Renal cortex interstitium (tissue), 15 donors: ENCODE measurements at places on chromosomes 3 and 15. TPM values are rescaled to one million over a fixed set of nuclear protein-coding genes. Genes with fewer than 3 reads are reported as not detected.

Gene OR5K2
- polyA plus RNA-seq = 0.79 TPM

- no peak for DNase-seq
Measured at GRCh38 chr3:182755308-182755707, 38.0 kb upstream of the ATP11B start.

DNA sequence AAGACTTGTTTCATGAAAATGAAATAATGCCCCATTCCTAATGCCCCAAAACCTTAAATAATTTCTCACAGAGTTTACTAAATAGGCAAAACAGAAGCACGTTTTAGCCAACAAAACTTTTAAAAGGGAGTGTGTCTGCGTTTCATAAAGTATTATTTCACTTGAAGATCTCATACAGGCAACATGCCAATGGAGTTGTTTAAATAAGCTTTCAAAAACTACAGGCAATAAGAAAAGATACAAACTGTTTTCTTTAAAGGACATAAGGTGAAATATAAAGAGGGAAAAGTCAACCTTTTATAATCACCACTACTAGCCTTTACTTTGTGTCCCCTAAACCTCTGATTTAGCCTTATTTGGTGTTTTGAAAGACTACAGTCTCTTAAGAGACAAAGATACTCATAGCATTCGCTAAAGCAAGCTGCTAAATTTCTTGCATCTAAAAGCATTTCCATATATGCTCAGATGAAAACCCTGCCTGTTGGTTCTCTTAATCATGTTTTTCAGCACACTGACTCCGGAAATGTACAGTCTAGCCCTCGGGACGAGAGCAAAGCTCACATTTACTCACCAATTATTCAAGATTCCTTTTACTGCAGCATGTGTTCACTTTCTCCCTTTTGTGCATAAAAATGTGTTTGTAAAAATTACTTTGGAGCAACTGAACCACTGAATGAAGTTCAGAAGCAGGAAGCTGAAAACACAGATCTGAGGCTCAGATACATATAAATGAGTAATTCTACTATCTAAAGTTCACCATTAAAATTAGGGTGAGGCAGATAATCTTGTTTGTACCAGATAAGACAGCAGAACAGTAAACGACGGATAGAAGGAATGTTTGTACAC lies 119.0 kb downstream of the GOLIM4 start:
- no peak for DNase-seq

DNA sequence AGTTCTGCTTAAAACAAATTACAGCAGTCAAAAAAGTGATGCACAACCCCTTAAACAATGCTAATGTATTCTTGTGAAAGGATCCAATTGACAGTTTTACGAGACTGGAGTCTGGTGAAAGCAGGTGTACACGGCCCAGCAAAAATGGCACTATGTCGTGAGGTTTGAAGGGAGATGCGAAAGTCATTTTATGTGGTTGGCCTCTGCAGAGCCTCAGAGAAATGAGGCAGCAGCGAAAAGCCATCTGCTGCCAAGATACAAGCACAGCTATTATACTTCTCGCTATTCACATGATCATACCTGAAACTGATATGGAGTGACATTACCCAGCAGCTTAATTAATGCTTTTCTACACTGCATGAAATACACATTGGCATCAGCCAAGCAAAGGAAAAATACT lies 36.4 kb downstream of the MECOM start:
- DNase-seq = no peak

DNA sequence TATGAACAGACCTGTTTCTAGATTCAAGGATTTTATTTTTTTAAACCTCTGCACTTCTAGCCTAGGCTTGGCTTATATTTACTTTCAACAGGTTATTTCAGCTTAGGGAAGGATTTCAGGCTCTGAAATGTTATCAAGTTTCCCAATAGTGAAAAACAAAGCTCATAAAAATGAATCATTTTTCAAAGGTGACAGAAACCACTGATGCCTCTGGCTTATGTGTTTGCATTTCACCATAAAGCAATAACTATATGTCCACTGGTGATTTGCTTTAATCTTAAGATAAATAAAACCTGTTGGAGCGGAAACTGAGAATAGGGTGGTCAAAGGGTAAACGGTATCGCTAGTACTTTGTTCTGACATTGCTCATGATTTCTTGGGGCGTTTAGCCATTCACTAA lies 141.2 kb upstream of the LRIG1 start:
- DNase-seq = no peak

GRCh38 chr3:105387122-105387751 lies 20.5 kb downstream of the ALCAM start:
- no peak for DNase-seq

DNA sequence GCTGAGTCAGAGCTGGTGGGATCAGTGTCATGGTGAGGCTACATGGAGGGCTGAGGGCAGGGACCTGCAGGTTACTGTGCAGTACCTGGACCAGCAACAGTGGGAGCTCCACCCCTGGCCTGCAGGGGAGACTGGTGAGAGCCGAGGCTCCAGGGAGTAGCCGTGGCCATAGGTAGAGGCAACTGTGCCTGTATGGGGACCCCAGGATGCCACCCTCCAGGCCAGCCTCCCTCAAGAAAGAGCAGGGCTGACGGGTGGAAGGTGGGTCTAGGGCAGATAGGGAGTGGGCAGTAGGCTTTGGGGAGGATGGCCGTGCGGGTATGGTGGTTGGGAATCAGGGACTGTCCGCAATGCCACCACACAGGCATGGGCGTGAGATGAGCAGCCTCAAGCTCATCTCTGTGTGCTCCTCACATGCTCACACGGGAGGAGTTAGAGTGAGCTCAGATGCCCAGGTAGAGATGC lies 35.5 kb downstream of the FBLN2 start:
- no peak for DNase-seq

Gene TRIM42
- polyA plus RNA-seq = not detected

Gene MYO5C
- polyA plus RNA-seq = 22.1 TPM

DNA sequence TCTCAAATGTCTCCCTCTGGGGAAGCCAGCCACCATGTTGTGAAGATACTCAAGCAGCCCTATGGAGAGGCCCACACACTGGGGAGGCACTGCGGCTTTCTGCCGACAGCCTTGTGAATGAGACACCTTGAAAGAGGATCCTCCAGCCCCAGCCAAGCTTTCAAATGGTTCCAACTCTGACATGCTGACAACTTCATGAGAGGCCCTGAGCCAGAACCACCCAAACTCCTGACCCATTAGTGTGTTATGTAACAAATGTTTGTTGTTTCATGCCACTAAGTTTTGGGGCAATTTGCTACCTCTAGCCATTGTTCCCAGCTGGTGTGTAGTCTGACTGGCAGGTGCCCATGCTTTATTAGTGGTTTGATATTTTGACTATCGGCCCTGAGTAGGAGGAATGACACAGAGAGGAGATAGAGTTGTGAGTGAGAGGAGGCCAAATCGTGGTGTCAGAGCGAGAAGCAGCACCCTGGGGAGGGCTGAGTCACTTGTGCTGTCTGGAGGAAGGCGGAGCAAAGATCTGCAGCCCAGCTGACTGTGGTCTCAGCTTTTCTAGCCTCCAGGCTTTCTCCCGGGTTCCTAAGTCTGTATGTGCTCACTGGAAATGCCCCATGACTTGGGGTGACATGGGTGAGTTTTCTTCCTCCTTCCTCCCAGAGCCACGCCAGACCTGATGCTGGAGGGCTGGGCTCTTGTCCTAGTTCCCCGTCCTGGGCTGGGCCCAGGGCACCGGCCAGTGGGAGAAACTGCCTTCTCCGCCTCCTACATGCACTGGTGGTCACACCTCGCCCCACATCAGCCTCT lies 56.7 kb upstream of the BLM start:
- DNase-seq = no peak

DNA sequence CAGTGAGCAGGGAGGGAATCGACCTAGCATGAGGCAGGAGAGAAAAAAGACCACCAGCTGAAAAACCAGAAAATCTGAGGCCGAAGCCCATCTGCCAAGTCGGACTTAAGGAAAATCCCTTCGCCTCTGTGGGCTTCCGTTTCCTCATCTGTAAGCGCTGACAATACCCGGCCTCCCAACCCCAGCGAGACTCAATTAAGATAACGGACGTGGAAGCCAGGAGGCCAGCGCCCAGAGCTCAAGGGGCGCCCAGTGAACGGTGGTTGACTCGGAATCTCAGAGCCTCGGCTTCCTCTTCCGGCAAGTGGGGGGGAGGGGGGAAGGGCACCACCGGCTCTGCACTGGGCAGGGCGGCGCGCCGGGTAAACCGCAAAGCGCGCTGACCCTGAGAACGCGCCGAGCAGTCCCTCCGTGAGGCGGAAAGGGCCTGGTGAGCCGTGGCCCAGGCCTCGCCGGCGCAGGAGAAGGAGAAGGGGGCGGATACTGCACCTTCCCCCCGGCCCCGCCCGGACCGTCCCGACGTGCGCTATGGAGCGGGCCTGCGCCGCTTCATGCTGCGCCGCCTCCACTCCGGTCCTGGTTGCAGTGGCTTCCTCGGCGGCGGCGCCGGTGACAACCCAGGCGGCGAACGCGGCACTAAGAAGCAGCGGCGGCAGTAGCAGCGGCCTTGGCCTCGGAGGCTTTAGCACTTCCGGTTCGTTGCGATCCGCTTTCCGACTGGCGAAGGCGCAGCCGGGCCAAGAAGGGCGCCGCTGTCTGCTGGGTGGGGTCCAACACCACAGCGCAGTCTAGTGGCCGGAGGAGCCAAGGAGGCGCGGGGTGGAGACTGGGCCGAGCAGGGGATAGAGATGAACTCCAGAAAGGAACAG lies at the start of gene DPP8:
Gene DPP8, minus strand, starts transcription at position 693 of the 869 bp plus-strand sequence. CDS start 5,136 bp downstream, outside the sequence.
- peak; percentile 92 for DNase-seq

GRCh38 chr15:79617071-79617470 lies 184.9 kb downstream of the MINAR1 start:
- no peak for DNase-seq

DNA sequence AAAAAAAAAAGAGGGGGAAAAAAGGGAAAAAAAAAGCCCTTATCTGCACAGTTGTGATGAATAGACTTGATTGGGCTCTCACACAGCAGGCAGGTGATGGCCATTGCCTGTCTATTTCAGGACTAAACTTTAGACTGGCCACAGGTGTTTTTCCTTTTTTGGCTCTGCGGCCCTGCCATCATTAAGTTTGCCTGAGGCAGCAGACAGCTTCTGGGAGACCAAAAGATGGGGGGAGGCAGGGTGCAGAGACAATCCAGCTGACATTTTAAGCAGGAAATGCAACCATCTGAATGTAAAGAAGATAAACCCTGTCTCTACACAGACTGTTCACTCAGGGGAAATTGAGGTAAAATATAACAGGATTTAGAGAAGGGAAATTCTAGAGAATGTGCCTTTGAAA lies 295.0 kb upstream of the KCNH8 start:
- no peak for DNase-seq

- DNase-seq = no peak
Measured at GRCh38 chr3:39127269-39127907, 19.9 kb downstream of the TTC21A start.

DNA sequence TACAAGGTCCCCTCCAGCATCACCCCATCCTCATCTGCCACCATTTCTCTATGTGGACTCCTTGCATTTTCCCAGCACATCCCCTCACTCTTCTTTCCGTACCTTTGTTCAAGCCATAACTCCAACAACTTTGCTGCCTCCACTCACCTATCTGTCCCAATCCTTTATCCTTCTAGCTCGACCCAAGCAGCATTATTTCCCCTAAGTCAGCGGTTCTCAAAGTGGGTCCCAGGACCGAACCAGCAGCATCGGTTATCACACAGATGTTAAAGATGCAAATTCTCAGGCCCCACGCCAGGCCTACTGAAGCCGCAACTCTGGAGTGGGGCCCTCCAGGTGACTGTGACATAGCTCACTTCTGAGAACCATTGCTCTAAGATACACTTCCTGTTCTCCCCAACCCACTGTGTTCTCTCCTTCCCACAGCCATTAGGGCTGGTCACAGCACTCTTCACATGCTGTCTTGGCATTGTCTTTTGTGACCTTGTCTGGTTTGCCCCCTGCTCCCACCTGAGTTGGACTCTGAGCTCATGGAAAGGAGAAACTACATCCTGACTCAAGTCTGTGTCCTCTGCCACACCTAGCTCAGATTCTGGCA lies 56.2 kb downstream of the AAGAB start:
- no peak for DNase-seq

DNA sequence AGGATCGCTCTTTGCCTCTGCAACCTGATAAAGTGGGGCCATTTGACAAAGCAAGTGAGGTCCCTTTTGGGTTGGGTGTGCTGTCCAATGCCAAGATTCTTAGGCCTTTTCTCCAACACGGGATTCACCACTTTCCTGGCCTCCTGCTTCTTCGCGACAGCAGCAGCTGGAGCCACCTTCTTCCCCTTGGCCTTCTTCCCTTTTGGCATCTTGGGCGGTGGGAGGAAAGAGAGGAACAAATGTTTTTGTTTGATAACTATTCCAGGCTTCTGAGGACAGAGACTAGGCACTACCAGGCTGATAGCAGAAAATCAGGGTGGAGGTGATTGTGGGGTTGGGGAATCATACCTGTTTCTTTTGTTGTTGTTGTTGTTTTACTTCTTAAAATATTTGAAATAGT lies 30.0 kb upstream of the FAM81A start:
- no peak for DNase-seq

- DNase-seq = no peak
Measured at GRCh38 chr15:90730290-90730689, 13.1 kb downstream of the BLM start.

GRCh38 chr3:50625231-50626182 lies 8.6 kb downstream of the MAPKAPK3 start:
- no peak for DNase-seq

GRCh38 chr3:52959773-52960172 lies 62.4 kb upstream of the STIMATE start:
- no peak for DNase-seq

Gene SKIL
- 44.0 TPM for polyA plus RNA-seq

DNA sequence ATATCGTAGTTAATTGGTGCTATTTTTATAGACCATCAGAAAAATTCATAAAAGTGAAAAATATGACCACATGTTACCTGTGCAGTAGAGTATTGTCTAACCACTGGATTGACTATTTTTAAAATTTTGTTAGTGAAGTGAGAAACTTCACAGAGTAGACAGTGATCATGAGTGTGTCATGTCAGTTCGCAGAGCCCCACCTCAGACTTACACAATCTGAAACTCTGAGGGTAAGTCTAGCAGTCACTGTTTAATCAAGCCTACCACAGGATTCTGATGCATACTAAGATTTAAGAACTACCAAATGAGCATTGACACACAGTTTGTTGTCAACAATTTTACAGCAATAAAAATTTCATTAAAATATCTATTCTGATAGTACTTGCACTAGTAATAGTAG lies 552.9 kb upstream of the SUCLG2 start:
- DNase-seq = no peak

GRCh38 chr15:66389098-66389858 lies 2.6 kb downstream of the MAP2K1 start:
- DNase-seq = no peak

DNA sequence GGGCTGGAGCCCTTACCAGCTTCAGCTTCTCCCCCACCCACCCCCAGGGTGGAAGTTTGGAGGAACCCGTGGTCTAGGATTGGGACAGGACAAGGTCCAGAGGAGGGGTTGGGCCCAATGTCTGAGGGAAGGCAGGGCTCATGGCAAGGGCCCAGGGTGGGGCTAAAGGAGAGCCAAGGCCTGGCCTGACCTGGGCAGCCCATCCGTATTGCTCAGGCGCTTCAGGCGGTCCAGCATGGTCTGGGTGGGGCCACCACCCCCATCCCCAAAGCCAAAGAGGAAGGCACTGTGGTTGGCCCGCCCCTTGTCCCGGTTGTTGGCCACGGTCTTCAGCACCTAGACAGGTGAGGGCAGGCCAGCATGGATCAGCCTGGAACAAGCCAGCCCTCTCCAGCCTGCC lies 7.6 kb downstream of the MAN2C1 start:
- DNase-seq = no peak
